ENCODE measurements at places on chromosomes 2 and 18. TPM values are rescaled to one million over a fixed set of nuclear protein-coding genes. Genes with fewer than 3 reads are reported as not detected.

GRCh38 chr2:14746133-14746532, 113.6 kb downstream of the LRATD1 start:
- DNase-seq, result no peak

GRCh38 chr2:29450596-29451222, 335.5 kb downstream of the CLIP4 start:
- no peak for DNase-seq

DNA sequence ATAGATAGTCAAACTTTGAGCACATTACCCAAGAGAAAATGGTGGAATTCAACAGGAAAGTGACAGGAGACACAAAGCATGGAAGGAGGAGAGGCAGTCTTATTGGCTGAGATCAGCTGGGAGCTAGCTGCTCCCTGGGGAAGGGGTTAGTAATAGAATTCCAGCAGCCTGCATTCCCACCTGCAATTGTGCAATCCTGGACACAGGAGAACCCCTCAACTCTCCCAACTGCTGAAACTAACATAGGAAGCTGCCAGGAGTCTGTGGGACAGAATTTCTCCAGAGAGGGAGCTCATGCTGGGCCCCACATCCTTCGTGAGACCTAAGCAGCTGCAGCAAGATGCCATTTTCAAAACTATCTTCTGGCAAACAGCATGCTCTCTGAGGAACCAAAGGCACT, 69.8 kb upstream of the ACVR1C start:
- DNase-seq, result no peak

- no peak for DNase-seq
These were observed 11.5 kb downstream of the NTSR2 start for GRCh38 chr2:11658208-11659114.

Gene PJVK
- total RNA-seq, result 3.1 TPM

Gene ANKRD36
- total RNA-seq, result 14.6 TPM

- DNase-seq, result no peak
These were observed 23.0 kb upstream of the CD28 start for GRCh38 chr2:203683421-203683820.

DNA sequence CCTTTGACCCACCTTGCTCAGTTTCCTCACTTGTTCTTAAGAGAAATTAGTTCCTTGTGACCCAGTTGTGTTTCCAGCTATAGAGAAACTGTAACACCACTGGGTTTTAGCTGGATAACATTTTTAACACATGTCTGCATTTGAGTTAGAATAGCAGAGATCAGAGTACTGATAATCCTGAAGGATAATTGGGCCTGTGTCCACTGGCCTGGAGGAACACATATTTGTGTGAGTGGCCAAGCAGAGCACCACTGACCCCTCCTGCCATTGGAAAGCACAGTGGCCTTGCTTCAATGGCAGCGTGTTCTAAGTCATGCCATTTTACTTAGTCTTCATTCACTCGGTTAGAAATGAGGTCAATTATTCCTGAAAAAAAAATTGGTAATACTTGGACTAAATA, 42.6 kb downstream of the PKP4 start:
- no peak for DNase-seq

Gene MROH2A
- total RNA-seq, result 1.2 TPM

DNA sequence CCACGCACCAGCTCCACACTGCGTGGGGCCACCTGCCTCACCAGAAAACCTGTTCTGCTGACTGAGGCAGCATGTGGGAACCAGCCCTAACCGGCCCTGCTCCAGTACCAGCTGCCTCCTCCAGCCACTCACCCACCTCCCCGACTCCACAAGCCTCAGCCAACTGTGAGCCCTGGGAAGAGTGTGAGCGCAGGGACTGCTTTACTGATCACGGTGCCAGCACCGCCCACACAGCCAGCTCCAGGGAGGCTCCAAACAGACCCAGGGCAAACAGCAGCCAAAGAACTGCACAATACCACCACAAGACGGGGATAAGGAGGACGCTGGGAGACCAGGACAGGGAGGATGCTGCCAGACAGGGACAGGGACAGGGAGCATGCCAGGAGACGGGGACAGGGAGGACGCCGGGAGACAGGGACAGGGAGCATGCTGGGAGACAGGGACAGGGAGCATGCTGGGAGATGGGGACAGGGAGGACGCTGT, 28.4 kb downstream of the EIPR1 start:
- DNase-seq, result no peak

DNA sequence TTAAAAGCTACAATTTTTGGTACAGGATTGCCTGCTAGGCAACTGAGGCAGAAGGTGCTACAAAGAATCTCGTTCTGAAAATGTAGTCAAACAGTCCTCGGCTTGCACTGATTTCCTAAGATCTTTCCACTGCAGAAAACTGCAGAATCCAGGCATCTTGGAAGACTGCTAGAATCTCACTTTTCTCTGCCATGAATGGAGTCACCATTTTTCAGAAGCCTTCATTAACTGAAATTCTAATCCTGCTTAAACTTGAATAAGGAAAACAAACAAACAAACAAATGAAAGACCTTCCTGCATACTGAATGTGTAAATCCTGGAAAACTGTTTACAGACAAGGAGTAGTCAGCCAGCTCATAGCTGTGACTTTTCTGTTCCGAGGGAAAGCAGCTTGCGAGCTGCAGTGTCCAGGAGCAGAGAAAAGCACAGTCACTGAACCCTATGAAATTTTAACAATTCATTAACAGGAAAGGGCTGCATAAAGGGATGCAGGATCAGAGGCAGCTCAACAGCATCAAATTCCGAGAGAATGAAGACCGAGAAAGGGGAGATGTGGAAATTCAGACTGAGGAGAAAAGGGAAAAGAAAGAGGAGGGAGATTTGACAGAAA, 210.5 kb upstream of the PIK3C3 start:
- DNase-seq, result no peak

DNA sequence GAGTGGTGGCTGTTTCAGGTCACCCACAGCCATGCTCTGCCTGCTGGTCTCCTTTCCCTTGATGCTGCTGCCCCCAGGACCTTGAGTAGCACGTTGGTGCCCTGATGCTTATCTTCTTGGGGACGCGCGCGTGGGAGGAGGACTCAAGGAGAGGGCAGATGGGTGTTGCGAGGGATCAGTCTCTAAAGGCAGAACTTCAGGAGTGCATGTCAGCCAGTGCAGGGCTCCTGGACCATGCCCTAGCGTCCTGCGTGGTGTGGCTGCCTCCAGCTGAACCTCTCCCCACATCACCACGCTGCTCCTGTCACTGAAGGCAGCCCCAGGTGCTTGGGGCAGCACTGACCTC, 62.5 kb upstream of the GLI2 start:
- no peak for DNase-seq

Gene ZDBF2
- total RNA-seq, result 8.7 TPM

- no peak for DNase-seq
These were observed 1.5 kb downstream of the GPC1 start for GRCh38 chr2:240436683-240437550.

Gene NYAP2
- total RNA-seq, result 0.06 TPM

Gene SPATA3
- not detected for total RNA-seq

DNA sequence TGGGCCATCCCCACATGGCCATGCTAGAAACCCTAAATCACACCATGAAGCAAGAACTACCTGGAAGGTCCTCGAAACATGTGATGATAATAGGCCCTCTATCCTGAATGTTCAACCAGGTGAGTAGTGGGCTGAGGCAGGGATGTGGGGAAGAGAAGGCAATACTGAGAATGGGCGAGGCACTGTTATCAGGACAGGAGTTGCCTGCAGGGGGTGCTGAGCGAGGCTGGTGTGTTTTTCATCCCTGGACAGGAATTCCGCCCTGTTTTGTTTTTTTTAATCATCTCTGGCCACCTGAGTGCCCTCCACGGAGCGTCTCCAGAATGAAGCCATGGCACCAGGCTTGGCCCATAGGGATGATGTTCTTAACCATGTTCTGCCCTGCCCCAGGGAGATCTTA, 103.0 kb upstream of the SOX11 start:
- DNase-seq, result no peak

Gene PLB1
- total RNA-seq, result 7.2 TPM

Gene RPIA
- total RNA-seq, result 24.4 TPM

GRCh38 chr2:3037196-3038194, 340.1 kb downstream of the EIPR1 start:
- peak; percentile 4 for DNase-seq

DNA sequence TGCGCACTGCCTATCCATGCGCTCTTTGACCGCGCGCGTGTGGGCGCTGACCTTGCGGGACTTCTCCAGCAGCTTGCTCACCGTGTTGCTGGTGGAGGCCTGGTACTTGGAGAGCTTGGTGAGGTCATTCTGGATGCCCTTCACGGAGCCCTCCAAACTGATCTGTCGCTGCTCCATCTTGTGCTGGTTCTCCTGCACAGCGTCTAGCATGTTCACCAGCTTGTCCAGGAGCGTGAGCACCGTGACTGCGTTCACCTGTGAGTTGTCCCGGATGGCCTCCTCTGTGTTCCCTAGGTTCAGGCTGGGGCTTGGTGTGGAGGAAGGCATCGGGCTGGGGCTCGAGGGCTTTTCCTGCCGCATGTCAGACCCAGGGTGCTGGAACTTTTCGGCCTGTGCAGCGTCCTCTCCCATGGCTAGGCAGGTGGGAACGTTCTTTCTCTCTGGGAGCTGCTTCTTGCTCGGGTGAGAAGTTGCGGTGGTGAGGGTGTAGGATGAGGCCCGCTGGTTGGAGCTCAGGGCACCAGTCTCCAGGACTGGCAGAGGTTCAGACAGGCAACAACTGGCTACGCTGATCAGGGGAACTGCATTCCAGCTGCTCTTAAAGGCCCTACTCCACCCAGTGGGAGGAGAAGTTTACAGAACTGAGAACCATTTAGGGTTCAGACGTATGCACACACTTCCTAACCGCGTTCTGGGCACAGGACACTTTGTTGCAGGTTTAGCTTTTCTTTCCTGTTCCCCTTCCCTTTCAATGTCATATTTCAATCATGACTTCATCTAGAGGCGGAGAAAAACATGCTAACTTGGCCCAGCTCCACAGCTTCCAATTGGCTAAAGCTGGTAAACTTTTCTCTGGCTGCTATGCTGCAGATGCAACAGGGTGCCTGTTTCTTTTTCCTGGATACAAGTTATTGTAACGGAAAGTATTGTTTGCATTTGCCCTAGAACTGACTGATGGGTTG, at the start of gene CAVIN2:
Gene CAVIN2 (minus strand): TSS at position 574 of the 962 bp plus-strand sequence. CDS start 163 bp downstream, at position 411.
- peak; percentile 74 for DNase-seq

DNA sequence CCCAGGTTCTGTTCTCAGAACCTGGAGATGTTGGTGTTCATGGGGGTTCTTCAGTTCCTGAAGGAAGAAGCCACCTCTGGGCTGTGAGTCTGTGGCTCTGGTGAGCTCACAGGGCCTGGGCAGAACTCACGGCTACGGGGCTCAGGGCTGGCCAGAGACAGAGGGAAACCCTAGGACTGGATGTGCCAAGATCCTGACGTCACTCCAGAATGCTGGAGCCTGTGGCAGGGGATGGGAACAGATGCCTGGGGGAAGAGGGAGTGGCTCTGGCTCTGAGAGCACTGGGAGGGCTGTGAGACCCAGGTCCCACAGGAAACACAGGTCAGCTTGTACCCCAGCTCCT, at the start of gene OTOF:
Gene OTOF (minus strand): TSS at position 214 of the 343 bp plus-strand sequence.
- peak; percentile 31 for DNase-seq

Gene PRKAG3
- not detected for total RNA-seq

Gene SH3BP4
- total RNA-seq, result 51.7 TPM

DNA sequence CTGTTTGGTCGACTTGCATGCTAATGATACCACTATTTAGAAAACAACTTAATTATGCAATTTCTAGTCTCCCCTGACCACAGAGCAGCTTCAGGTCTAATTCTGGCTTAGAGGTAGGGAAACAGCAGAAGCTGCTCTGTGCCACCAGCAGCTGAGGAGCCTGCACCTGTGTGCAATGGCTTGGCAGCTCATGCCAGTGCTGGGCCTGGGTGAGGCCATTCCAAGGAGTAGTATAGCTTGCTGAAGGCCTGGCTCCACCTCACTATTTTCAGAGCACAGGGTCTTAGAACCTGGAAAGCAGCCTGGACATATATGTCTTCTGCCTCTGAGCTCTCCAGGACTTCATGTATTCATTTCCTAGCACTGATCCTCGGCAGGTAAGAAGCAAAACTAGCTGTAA, 62.8 kb downstream of the SPRED2 start:
- no peak for DNase-seq

Gene LONRF2
- 11.2 TPM for total RNA-seq

- DNase-seq, result no peak
These were observed 71.5 kb downstream of the GREB1L start for GRCh38 chr18:21313576-21313975.

Gene CDH2
- total RNA-seq, result 3.1 TPM

- DNase-seq, result no peak
These were observed 544.0 kb downstream of the STK39 start for GRCh38 chr2:167703441-167703840.

Gene HOXD13
- not detected for total RNA-seq

Gene CAB39
- 73.8 TPM for total RNA-seq

Gene MOCOS
- 7.5 TPM for total RNA-seq

DNA sequence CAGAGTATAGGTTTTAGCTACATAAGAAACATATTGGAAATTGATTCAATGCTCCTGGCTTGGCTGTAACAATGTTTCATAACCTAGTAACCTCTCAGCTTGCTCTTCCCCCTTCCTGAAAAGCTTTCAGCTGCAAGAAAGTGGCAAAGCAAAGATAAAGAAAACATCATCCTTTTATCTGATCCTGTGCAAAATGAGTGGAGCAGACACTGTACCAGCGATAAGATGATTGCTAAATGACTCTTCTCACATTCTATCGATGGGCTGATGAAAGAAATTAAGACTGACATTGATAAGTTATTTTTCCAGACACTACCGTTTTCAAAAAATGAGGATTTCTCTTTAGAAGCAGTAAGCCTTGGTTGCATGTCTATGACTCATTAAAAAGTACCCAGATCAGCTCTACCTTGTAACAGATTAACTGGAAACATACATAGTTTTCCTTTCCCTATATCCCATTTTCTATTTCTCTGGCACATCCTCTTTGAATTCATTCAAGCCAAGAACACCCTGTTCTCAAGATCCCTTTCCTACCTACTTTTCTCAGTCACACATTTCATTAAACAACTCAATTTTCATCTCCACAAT, 87.1 kb upstream of the LYPD1 start:
- no peak for DNase-seq

GRCh38 chr2:189530965-189531637, 49.5 kb downstream of the SLC40A1 start:
- DNase-seq, result no peak

- no peak for DNase-seq
These were observed 160.9 kb downstream of the DYSF start for GRCh38 chr2:71613953-71614925.

DNA sequence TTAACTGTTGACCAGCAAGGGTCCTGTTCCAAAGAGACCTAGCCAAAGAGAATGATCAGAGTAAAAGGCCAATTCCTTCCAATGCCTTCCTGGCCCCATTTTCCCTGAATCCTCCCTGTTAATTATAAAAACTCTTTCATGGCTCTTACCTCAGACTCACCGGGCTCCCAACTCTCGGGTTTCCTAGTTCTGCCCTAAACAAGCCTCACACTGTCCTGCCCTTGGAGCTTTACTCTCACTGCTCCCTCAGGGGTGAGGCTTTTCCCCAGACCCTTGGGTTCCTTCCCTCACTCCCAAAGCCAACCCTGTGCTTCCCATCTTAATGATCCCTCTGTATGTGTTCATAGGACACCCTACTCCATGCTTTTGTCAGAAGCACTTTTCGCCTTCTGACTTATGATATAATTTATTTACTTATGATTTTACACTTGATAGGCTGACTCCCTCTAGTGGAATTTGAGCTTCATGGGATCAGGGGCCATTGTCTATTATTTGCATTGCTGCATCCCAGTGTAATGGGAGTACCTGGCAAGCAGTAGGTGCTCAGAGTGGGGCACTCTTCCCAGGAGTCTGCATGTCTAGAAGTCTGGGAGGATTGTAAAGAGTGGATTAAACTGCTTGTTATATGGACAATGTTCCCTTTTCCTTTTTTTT, 29.9 kb upstream of the ZNG1B start:
- DNase-seq, result peak; percentile 22
